ENCODE measurements at places on chromosomes 16 and 17. TPM values are rescaled to one million over a fixed set of nuclear protein-coding genes. Genes with fewer than 3 reads are reported as not detected.

- DNase-seq: no peak
Observed at GRCh38 chr16:14106961-14107360, 35.8 kb downstream of the MRTFB start.

DNA sequence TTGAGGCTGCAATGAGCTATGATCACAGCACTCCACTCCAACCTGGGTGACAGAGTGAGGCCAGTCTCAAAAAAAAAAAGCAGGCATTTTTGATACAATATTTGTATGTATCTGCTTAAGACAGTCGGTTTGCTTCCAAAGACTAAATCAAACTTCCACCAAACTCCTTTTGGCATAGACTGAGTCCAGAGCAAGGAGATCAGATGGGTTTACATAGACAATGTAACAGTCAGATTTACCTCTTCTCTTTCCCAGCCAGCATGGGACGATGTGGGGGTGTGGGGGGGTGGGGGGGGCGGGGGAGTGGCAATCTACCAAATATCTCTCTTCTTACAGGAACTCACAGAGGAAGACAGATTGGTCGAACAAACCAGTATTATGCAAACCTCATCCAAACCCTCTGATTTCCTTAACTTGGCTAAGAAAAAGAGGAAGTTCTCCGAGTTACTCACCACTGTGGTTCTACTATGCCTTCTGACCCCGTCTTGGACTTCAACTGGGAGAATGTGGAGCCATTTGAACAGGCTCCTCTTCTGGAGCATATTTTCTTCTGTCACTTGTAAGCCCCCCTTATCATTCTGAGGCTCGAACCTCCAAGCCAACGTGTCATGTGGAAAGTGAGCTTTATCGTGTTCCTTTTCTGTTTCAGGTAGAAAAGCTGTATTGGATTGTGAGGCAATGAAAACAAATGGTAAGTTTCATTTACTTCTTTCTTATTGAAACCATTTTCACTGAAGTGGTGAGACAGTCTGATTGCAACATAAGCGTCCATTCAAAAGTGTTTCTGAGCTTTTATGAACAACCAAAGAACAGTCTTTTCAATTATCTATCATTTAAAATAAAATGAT, at the start of gene MILR1:
TSS of gene MILR1 (plus strand) at position 451 of the 848 bp plus-strand sequence. CDS start at position 505, 54 bp downstream.
- DNase-seq: peak; percentile 58

NACA2 gene
- not detected for total RNA-seq

GRCh38 chr17:37527249-37527851, 37.7 kb downstream of the DUSP14 start:
- no peak for DNase-seq

NAGPA gene
- total RNA-seq: 43.5 TPM

CCL4L2 gene
- total RNA-seq: 1.5 TPM

GRCh38 chr16:87831421-87832136, 37.7 kb downstream of the SLC7A5 start:
- no peak for DNase-seq

DNA sequence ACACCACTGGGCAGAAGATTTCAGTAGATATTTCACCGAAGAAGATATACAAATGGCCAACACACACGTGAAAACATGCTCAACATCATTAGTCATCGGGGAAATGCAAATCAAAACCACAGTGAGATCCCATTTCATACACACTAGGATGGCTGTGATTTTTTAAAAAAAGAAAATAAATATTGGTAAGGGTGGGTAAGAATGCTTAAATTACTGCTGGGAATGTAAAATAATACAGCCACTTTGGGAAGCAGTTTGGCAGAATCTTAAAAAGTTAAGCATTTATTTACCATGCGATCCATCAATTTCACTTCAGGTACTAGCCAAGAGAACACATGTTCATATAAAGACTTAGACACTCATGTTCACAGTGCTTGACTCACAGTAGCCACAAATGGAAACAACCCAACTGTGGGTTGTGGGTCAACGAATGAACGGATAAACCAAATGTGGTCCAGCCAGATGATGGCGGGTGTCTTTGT, 6.5 kb upstream of the C16orf74 start:
- DNase-seq: no peak

DNA sequence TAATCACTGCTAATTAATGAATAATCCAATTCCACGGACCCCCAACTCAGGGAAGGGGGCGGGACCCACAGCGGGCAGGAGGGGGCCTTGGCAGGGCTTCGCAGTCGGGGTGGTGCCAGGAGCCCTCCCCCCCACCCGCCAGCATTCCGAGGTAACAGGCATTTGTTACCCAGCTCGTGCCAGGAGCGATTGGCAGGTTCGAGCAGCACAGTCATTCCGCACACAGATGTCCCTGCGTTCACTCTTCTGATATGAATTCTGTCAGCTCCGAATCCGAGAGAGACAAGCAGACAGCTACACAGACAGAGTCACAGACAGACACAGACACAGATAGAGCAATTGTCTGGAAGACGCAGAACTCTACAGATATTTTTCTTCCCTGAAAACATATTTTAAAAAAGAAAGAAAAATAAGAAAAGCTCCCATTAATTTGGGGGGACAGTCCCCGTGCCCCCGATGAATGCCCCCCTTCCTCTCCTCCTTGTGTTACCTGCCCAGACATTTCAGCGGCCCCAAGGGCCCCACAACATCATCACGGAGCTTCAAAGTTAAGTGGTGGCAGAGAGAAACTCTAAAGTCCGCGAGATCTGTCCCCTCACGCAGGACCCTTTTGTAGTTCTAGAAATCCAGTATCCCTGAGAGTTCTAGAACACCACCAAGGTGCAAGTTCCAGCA, 10.2 kb downstream of the NEUROD2 start:
- DNase-seq: no peak

DNA sequence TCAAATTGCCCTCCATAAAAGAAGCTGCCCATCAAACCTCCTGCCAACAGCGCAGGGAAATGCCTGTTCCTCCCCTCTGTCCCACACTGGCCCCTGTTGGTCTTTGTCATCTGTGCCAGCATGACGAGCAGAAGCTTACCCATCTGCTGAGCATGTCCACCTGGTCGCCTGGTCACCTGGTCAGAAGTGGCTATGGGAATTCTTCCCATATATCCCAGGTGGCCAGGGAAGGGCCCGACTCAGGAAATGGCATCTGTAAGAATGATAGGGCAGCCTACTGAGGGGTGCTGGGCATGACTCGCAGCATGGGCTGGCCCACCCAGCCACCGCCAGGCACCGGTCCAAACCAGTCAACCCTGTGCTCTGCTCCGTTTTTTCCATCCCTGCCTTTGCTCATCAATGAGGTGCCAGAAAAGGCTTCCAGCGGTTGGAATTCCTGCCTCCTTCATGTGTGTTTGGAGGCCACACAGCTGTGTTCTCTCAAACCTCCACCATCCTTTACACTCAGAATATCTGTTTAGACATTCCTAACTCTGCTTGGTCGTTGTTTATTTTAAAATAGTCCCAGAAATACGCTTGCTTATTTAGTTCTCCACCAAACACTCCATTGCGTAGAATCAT, 145.2 kb downstream of the CLEC16A start:
- no peak for DNase-seq

DNA sequence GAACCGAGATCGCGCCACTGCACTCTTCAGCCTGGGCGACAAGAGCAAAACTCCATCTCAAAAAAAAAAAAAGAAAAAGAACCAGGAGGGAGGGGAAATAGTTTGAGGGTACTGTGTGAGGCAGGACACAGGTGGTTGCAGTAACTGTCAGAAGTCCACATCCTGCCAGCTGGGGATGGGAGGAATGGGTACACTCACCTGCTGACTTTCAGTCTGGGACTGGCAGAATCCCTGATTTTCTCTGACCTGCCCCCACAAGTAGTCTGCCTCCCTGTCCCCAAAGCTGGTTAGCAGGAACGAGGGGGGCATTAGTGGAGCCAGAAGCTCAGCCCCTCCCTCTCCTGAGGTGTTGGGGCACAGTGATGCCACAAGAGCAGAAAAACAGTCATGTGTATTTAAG, 7.1 kb upstream of the ARL5C start:
- DNase-seq: no peak

ZP2 gene
- not detected for total RNA-seq

GRCh38 chr16:7405166-7405565, 72.5 kb downstream of the RBFOX1 start:
- DNase-seq: no peak

GRCh38 chr17:55190748-55191147, 74.0 kb upstream of the HLF start:
- DNase-seq: no peak

GRCh38 chr17:62941358-62941991, 24.6 kb upstream of the TANC2 start:
- DNase-seq: no peak

DNA sequence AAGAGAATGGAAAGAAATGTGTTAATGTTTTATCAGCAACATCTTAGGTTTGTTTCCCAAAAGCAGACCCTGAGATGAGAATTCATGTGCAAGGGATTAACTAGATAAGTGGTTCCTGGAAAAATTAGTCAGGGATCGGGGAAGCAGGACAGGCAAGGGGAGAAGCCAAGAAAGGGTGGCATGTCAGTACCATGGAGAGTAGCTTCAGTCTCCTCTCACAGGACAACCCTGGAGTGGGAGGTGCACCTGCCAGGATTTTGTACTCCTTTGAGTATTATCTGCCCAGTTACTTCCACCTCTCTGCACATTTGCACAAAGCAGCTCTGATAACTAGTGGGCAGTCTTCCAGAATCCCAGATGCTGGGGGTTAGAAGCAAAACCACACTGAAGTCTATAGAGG, 117.0 kb downstream of the RGS9 start:
- DNase-seq: no peak
